ENCODE measurements at places on chromosomes 12 and 14. TPM values are rescaled to one million over a fixed set of nuclear protein-coding genes. Genes with fewer than 3 reads are reported as not detected.

LGR5 gene
- not detected for total RNA-seq

DNA sequence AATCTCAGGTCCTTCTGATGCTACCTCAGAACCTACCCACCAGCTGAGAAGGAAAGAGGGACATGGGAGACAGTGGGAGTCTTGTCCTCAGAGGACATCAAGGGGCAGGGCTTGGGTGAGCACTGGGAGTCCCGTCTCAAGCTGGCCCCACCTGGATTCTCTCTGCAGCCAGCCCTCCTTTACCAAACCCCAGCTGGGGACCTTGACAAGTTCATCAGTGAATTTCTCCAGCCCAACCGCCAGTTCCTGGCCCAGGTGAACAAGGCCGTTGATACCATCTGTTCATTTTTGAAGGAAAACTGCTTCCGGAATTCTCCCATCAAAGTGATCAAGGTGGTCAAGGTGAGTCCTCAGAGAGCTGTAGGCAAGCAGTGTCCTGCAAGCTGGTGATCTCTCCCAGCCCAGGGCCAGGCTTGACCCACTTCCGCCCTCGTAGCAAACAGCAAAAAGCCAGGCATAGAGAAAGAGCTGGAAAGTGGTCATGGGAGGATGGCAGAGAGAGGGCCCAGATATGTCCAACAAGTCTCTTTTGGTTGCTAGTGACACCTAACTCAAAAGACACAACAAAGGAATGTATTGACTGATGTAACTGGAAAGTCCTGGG, 14.2 kb upstream of the OAS2 start:
- DNase-seq: no peak

- DNase-seq: peak; percentile 63
Observed at GRCh38 chr12:49367381-49368239, at the start of gene SPATS2. SPATS2 (plus strand) TSS chr12:49367462; CDS start chr12:49461013, 93,551 bp downstream.

DNA sequence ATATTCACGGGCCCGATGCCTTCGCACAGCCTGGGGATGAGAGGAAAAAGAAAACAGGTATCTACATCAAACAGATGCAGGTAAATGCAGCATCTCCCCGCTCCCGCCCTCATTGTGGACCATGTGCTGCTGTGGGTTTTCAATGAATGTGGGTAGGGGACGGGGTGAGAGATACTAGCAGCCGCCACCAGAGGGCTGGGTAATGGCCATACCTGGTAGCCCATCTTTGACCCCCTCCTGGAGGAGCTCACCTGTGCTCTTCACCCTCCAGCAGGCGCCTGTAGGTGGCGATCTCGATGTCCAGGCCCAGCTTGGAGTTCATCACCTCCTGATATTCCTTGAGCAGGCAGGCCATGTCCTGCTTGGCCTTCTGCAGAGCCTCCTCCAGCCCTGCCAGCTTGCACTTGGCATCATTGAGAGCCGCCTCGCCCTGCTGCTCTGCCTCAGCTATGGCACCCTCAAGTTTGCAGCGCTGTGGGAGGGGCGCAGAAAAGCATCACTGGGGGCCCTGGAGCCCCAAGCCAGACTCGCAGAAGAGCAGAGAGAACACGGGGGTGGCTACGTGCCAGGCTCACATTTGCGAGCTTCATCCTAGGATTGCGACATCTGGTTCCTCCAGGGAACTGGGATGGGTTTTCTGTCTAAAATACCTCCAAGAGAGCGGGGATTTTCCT, 10.2 kb downstream of the KRT82 start:
- no peak for DNase-seq
